ENCODE measurements at places on chromosomes 16 and 17.

- DNase-seq = no peak
Observed at GRCh38 chr17:81722184-81723120, 10.4 kb downstream of the SLC25A10 start.

GRCh38 chr17:74904687-74905409, 11.4 kb upstream of the FADS6 start:
- DNase-seq = no peak

- no peak for DNase-seq
Observed at GRCh38 chr17:13540546-13540945, 61.2 kb downstream of the HS3ST3A1 start.

GRCh38 chr17:46044286-46044928, 45.4 kb downstream of the STH start:
- no peak for DNase-seq

- no peak for DNase-seq
Observed at GRCh38 chr17:75639327-75639726, 6.1 kb downstream of the SMIM5 start.

Measured in activated T-cell treated with anti-CD3 and anti-CD28 coated beads, Interleukin-2, amount 50 U/mL, for 24 hours (primary cell).